ENCODE measurements at places on chromosomes 3 and 15.

DNA sequence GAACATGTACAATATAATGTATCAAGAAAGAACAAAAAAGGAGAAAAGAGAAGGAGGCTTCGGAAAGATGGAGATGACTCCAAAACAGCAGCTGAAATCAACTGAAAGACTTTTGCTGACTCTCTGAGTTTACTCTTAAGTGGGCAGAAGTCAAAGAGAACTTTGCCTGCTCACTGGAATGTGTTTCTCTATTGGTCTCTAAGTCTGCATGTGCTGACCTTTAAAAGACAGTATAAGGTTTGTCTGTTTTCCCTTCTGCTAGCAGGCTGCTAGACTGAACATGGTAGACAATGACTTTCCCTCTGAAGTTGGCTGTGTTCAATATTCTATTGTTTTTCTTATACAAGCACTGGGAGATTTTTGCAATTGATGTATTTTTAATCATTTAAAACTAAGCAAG lies 7.2 kb upstream of the MAP4 start:
- DNase-seq, result no peak

GRCh38 chr15:88938802-88939485 lies 25.8 kb upstream of the MFGE8 start:
- no peak for DNase-seq

DNA sequence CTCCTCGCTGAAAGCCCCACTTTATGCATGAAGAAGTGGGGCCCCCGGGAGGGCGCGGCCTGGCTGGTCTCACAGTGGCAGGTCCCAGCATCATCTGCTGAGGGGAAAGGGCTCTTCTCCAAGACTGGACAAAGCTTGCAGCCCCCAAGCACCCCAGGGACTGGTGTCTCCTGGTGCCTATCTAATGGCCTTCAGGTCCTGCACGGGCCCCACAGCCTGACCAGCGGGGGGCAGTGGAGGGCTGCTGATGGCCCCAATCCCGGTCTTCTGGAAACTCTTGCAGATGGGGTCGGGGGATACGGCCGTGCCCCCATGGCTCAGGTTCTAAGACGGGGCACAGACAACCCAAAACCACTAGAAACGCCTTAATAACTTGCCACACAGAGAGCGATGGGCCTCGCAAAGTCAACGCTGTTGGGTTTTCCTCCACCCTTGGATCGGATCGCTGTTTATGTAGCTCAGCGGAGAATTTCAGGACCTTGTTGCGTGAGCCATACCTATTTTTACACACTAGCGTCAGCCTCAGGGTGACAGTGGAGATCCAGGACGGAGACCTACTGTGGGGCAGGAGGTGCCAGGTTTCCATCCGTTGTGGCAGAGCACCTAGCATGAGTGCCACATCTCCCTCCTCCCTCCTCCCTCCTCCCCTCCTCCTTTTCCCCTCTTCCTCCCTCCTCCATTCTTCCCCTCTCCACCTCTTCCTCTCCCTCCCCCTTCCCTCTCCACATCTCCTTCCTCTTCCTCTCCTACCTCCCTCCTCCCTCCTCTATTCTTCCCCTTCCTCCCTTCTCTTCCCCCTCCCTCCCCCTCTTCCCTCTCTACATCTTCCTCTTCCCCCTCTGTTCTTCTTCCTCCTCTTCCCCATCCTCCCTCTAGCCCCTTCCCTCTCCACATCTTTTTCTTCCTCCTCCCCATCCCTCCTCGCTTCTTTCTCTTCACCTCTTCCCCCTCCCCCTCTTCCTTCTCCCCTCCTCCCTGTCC lies 79.3 kb upstream of the ALDH1L1 start:
- peak; percentile 48 for DNase-seq

GRCh38 chr3:5123937-5124336 lies 1.8 kb downstream of the ARL8B start:
- no peak for DNase-seq

GRCh38 chr3:162489853-162490252 lies 993.2 kb downstream of the OTOL1 start:
- no peak for DNase-seq

- no peak for DNase-seq
These were observed 62.4 kb downstream of the C3orf80 start for GRCh38 chr3:160287666-160288065.

- no peak for DNase-seq
These were observed 36.5 kb upstream of the NPHP3 start for GRCh38 chr3:132758740-132759139.

- no peak for DNase-seq
These were observed 87.5 kb downstream of the RORA start for GRCh38 chr15:61141497-61142125.

GRCh38 chr3:186529201-186529999 lies 14.8 kb downstream of the CRYGS start:
- no peak for DNase-seq

DNA sequence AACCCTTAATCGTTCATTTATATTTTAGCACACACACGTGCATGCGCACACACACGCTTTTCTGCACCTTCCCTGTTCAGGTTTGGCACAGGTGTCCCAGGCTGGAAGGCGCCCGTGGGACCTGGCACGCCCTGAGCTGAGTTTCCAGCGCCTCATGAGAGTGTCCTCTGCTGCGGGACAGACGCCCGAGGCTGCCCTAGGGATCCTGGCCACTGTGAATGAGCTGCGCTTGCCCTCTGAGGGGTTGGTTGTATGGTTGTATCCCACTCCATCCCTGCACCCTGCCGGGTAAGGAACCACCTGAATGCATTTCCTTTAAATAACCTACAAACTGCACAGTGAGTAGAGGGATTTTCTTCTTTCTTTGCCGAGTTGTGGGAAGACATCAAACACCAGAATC lies 12.2 kb upstream of the MEX3B start:
- DNase-seq, result no peak

- no peak for DNase-seq
These were observed 218.1 kb downstream of the ADAMTSL3 start for GRCh38 chr15:83871808-83872559.

Data from right hindlimb (tissue), 1 donor.